ENCODE measurements at places on chromosomes 1 and 21.

DNA sequence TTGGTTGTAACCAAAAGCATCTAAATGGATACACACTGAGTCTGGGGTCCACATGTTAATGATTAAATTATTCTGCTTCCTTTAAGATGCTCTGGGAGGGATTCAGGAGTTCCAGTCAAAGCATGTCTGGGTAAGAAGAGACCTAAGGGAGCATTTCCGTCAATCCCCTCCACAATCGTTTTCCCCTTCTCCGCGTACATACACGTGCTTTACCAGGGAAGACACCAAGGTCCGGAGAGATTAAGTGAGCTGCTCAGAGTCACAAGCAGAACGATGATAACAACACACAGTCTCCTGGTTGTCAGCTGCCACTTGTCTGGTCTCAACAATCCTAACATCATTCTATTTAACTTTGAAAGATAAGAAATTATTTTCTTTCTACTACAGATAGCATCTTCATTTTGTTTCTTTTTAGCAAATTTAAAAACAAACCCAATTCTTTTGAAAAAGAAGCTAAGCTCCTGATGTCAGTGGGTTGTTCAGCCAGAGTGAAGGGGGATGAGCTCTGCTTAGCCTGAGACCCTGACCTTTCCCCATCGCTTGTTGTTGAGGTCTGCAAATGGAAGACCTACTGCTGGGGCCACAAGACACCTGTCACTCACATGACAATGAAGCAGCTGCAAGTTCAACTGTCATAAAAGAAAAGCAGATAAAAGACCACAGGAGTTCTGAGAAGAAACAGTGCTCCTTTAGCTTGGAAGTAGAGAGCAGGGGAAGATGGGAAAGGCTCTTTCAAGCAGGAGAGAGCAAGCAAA lies 4.5 kb downstream of the PAFAH2 start:
- peak; percentile 35 for DNase-seq

DNA sequence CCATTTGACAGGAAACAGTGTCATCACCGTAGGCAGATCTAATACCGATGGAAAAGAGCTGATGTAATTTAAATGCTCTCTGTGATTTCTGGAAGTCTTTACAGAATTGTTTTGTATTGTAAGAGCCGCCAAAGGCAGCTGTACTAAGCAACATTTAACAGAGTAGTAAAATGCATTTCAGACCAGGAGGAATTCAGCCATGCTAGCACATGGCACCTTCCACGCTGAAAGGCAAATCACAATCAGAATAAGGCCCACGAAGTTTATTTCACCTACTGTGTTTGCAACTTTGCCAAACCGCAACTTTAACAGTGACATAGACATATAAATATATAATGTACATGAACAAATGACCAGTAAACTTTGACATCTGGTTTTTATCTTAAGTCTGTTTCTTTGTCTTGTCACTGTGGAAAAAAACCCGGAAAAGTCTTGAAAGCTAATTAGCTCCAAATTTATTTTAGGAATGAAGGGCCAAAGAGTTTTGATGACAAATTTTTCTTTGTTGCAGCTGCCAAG lies 26.1 kb upstream of the DISC1 start:
- no peak for DNase-seq

- no peak for DNase-seq
These were observed 28.5 kb upstream of the LRRC8C start for GRCh38 chr1:89604414-89604735.

DNA sequence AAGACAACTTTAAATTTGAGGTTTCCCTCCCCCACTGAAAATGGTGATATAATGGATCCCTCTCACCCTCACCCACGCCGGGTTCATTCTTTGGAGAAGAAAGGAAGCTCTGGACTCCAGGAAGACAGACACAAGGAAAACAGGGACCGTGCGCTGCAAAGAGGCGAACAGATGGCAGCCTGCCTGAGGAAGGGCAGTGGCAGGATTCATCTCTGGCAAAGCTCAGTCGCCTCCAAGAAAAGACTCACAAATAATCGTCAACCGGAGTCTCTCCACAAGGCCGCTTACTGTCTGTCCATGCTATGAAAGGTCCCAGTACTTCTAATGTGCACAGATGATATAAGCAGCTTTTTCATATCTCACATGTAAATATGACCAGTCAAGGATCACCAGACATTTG lies 110.3 kb downstream of the TIAM1 start:
- DNase-seq, result no peak

GRCh38 chr1:207112616-207113296 lies 8.7 kb downstream of the C4BPA start:
- no peak for DNase-seq

GRCh38 chr1:235673981-235674380 lies 24.4 kb upstream of the GNG4 start:
- no peak for DNase-seq

DNA sequence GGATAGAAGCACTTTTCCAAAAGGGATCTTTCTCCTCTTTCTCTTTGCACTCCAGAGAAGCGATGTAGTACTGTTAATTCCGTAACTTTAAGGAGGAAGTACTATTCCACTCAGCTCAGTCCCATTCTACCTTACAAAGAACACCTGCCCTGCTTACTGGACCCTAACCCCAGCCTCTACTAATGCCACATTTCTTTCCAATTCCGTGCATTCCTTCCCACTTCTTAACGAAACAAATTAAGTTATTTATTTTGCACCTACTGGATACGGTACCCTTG lies 511 bp downstream of the NDC1 start:
- no peak for DNase-seq

DNA sequence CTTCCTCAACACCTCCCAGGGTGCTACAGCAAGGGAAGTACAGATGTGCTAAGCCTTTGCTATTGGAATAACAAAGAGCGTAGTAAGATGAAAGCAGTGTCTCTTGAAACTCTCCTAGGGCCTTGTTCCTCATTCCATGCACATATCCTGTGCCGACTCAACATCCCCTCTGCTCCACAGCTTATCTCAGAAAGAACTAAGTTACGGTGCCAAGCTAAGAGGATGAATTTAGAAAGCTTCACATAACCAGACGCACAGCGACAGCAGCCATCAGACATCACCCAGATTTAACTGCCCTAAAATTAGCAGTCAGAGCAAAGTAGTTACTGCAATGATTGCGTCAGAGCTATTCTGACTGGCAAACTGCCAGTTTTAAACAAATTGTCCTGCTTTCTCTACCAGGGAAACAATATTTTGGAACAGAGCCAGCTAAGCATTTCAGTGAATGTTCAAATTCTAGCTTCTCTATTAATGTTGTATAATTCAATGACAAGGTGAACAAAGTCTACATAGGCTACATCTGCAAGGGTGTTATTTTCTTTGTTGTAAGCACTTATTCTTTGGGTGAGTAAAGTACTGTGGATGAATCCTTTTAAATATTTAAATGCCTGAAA lies 9.5 kb downstream of the SIPA1L2 start:
- no peak for DNase-seq

GRCh38 chr1:110690709-110691365 lies 16.1 kb upstream of the KCNA3 start:
- DNase-seq, result no peak

DNA sequence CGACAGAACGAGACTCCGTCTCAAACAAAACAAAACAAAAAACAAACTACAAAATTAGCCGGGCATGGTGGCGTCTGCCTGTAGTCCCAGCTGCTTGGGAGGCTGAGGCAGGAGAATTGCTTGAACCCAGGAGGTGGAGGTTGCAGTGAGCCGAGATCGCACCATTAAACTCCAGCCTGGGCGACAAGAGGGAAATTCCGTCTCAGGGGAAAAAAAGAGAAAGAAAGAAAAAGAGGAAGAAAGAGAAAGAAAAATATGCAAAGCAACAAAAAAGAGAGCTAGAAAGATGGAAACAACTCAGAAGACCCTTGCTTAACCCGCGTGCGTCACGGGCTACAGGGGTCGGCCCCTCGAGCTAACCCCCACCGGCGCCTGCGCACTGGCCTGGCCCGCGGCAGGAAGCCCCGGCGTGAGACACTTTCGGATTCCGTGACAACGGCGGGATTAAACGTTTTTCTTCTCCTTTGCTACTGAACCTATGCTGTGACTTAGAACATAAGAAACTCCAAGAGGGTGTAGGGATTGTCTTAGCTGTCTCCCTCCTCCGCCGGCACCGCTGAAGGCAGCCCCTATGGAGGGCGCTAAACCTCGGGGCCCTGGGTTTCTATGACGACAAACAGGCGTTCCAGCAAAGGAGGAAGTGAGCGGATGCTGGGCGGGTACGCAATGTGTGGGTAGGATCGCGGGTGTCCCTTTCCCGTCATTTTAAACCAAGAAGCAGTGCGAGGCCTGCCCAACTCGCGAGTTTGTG lies at the start of gene AXDND1:
Gene AXDND1 (plus strand): TSS at position 630 of the 751 bp plus-strand sequence. CDS start 539 bp downstream, outside the sequence.
- DNase-seq, result peak; percentile 94

- DNase-seq, result no peak
These were observed 13.6 kb upstream of the ERI3 start for GRCh38 chr1:44368471-44369151.

GRCh38 chr21:38188037-38188436 lies 68.8 kb upstream of the KCNJ15 start:
- DNase-seq, result no peak

GRCh38 chr1:30277911-30278310 lies 445.5 kb downstream of the MATN1 start:
- DNase-seq, result no peak

Measured in hematopoietic multipotent progenitor cell treated with erythropoietin and hydrocortisone succinate and interleukin-3 and kit ligand, for 8 days (in vitro differentiated cells).